ENCODE measurements at places on chromosomes 7 and 10.

DNA sequence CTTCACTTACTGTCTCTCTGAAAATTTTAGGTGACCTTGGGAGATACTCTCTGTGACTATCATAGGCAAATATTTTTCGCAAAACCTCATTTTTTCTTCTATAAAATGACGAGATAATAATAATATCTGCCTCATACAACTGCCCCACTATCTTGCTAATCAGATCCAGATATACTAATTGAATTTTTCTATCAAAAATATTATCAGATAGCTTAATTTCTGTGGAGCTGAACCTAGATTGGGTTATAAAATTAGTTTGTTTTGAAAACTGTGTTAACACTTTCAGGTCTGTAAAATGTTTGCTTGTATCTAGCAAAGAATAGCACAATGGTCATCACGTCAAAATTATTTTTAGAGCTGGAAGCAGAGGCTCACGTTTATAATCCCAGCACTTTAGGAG is 486.7 kb upstream of the LRRN3 start:
- DNase-seq: no peak

DNA sequence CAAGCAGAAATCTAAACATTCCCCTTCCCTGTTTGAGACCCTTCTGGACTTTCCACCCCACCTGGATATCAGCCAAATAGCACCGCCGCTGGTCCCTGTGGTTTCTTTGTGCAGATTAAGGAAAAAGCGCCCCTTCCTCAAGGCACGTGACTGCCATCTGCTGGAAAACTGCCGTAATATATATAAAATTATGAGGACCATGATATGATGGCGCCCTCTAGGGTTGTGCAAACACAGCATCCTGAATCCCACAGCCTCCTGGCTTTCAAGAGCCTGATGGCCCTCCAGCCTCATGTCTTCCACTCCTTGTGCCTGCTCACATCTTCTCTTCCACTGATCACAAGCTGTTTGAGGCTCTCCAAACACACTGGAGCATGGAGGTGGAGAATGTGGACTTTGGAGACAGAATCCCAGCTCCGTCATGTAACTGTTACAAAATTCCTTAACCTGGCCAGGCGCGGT is 121.3 kb downstream of the MYL10 start:
- peak; percentile 68 for DNase-seq

DNA sequence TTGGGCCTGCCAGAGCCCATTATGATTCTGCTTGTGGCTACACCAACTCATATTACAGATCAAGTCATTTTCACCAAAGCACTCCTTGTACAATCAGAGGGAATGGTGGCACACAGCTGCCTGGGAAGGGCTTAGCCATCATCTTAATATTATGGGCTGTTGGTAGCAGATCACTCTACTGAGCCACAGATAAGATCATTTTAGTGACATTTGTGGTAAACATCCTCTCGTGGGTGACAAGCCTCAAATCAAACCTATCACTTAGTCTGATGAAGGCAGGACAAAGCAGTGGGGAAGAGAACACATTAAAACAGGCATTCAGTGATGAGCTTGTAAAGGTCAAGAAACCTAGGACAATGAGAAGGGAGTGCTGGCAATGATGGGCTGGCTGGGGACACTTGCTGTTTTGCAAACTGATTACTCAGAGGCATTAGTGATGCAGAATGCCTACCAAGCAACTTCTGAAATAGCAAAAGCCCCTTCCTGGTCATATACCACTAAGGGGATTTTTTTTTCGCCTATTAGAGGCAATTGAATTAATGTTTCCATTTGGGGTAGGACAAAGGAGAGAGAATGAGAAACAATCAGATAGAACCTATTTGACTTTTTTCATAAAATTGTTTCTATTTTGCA is 137.5 kb upstream of the WDR11 start:
- no peak for DNase-seq

DNA sequence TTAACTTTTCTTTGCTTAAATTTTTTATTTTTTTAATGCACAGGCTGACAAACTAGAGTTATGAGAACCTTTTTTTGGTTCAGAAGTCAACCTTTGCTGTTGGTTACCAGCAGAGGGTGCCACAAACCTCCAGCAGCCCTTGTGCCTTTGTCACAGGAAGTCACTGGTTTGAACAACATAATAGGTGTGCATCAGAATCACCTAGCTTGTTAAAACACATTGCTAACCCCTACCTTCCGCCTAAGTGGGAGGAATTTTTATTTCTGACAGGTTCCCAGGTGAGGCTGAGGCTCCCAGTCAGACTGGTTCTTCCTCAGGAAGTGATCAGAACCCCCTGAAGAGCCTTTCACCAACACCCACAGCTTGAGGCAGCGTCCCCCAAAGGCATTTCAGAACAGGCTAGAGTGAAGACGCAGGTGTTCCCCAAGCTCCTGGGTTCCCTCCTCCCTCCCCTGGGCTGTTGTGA is 22.6 kb upstream of the VDAC2 start:
- DNase-seq: peak; percentile 67

DNA sequence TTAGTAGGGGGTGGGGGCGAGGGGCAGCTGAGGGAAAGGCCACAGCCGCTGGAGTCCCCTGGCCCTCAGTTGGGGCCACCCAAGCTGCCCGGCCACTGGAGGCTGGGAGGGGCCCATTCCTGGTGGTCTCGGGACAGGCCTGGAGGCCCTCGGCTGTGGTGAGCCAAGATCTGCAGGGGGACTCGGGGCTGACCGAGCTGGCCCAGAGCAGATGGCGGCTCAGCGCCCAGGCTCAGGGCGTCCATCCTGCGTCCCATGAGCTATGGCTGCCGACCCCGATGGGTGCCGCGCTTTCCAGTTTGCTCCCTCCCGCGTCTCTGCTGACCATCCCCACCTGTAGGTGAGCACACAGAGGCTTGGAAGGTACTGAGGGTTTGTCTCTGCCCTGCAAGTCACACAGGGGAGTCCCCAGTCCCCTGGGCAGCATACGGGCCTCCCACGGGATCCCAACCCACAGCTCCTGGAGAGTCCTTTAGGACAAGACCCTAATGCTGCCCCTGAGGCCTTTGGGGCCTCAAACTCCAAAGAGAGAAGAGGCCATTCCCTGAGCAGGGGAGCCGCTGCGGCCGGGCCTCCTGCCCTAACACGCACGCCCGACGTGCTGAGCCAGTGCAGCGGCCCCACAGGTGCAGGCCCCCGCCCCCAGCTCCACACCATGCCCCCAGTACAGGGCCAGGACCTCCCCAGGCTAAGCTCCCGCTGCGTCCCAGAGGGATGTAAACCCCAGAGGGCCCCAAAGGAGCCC is 107.2 kb downstream of the MICALL2 start:
- no peak for DNase-seq

- DNase-seq: peak; percentile 38
Measured at GRCh38 chr10:15419279-15419874, 48.3 kb upstream of the FAM171A1 start.

DNA sequence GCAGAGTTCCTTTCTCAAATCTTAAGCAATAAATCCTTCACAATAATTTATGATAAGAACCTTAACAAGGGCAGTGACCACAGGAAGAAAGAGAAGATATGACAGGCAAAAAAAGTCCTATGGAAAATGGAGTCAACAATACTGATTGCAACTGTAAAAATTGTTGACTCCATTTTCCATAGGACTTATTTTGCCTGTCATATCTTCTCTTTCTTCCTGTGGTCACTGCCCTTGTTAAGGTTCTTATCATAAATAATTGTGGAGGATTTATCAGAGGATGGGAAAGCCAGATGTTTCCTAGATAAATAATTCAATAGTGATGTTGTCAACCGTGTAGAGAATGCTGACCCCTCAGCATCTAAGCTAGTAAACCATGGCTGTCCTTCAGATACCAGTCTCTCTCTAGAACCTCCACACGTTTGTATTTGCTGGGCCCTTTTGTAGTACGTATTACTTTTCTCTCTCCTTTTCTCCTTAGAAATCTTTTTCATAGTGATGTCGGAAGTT is 172.6 kb upstream of the BET1 start:
- no peak for DNase-seq

GRCh38 chr7:31488562-31489203 is 25.2 kb upstream of the ITPRID1 start:
- DNase-seq: peak; percentile 61

DNA sequence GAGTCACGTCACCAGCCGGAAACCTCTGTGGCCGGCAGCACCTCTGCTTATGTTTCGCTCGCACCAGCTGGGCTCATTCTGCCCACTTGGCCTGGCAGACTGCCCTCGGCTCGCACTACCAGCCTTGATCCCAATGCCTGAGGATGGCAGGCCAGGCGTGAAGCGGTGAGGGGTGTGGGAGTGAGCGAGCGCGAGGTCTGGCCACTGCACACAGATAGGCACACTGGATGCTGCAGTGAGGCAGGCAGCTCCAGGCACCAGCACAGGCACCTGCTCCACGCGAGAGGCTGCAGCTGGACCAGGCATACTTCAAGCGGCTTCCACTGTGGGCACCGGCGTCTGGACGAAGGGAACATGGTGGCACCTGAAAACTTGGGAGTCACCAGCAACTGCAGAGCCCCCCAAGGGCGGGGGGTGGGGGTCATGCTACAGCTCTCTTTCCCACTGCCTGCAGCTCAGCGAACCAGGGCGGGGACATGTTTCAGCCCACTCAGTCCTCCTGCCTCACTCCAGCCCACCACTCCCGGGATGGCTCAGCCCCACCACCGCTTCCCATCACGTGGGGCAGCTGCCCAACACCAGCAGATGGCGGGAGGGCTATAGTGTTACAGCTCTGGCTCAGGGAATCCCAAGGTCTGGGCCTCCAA is 5.4 kb upstream of the DMTF1 start:
- no peak for DNase-seq

- no peak for DNase-seq
Measured at GRCh38 chr7:16875861-16876260, 5.9 kb downstream of the AGR3 start.

DNA sequence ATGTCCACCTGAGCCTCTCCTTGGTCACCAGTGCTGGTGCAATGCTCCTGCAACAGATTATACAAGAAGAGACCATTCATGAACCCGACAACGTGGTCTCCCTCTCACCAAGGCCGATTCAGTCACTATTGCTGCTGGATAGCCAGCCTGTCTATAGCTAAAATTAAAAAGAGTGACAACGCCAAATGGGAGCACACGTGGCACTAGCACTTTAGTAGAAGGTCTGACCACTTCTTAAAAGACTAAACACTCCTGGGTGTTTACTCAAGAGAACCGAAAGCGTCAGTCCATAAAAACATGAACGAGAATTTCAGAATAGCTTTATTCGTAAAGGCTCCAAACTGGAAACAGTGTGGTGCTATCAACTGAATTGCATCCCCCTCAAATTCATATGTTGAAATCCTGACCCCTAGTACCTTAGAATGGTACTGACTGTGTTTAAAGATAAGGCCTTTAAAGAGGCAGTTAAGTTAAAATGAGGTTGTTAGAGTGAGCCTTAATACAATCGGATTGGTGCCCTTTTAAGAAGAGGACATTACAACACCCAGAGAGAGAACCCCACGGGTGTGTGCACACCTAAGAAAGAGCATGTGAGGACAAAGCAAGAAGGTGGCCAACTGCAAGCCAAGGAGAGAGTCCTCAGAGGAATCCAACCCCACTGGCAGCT is 4.4 kb upstream of the GALNTL5 start:
- no peak for DNase-seq

Measured in DND-41 (cell line).